ENCODE measurements at places on chromosomes 13 and 19. TPM values are rescaled to one million over a fixed set of nuclear protein-coding genes. Genes with fewer than 3 reads are reported as not detected.
A peak's percentile ranks its signal among the peaks of the same experiment; 100 is the strongest.

Gene ZNF850
- total RNA-seq, result 2.9 TPM

Gene SLC1A6
- not detected for total RNA-seq

Gene C19orf67
- total RNA-seq, result not detected

Gene MYH14
- total RNA-seq, result 268 TPM

Gene TBXA2R
- total RNA-seq, result 1.1 TPM

DNA sequence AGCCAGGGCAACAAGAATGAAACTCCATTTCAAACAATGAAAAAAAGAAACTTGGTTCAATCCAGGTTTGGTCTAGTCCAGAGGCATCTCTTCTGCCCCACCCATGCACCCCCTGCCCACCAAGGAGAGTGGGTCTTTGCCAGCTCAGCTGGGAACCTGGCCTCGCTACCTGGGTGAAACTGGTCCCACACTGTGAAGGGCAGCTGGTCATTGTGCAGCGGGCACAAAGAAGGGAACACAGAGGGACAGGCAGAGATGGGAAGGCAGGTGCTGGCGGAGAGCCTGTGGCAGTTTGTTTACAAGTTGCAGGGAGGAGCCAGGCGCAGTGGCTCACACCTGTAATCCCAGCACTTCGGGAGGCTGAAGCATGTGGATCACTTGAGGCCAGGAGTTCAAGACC, 50.2 kb downstream of the CPAMD8 start:
- no peak for DNase-seq

DNA sequence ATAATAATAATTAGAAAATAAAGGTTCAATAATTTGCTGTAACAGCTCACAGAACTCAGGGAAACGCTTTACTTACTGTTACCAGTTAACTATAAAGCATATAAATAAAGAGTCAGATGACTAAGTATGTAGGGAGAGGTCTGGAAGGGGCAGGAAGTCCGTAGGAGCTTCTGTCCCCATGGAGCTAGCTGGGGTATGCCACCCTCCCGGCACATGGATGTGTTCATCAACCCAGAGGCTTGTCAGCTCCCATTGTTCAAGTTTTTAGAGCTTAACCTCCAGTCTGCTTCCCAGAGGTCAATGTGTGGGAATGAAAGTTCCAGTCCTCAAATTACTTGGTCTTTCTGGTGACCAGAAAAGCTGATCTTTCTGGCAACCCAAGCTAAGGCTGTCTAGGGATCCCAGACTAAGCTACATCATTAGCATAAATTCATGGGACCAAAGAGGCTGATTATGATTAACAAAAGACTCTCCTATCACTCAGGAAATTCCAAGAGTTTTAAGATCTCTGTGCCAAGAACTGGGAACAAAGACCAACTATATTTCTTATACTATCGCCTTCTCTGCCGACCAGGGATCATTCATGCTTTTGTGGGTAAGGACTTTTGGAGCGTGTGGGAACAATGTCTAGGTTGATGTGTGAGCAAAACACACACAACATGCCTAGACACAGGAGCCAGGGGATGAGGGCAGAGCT, 31.7 kb upstream of the ZNF507 start:
- no peak for DNase-seq

DNA sequence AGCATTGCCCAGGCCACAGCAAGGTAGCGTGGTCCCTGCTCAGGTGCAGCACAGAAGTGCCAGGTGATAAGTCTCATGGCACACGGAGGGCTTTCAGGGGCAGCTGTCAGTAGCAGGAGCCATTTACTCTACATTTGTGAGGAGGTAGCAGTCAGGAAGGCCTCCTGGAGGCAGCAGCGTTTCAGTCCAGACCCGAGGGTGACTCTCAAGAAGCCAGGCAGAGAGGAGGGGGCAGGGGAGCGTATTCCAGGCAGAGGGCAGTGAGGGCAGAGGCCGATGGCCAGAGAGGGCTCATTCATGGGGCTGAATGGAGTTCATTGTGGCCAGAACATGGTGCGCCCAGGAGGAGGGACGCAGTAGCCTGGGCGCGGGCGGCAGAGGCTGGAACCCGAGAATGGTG, 8.9 kb downstream of the PIAS4 start:
- no peak for DNase-seq

- no peak for DNase-seq
Measured at GRCh38 chr13:110228936-110229904, 77.7 kb downstream of the COL4A1 start.

DNA sequence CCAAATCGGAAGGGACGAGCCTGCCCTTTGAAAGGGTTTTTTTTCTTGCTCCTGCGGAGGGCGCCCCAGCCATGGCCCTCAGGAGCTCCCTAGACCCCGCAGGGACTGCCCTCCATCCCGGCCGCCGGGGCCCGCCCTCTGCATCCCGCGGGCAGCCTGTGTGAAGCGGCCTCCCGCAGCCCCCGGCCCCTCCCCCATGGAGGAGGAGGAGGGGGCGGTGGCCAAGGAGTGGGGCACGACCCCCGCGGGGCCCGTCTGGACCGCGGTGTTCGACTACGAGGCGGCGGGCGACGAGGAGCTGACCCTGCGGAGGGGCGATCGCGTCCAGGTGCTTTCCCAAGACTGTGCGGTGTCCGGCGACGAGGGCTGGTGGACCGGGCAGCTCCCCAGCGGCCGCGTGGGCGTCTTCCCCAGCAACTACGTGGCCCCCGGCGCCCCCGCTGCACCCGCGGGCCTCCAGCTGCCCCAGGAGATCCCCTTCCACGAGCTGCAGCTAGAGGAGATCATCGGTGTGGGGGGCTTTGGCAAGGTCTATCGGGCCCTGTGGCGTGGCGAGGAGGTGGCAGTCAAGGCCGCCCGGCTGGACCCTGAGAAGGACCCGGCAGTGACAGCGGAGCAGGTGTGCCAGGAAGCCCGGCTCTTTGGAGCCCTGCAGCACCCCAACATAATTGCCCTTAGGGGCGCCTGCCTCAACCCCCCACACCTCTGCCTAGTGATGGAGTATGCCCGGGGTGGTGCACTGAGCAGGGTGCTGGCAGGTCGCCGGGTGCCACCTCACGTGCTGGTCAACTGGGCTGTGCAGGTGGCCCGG, 815 bp downstream of the MAP3K10 start:
- DNase-seq, result peak; percentile 63

- DNase-seq, result no peak
Measured at GRCh38 chr13:94268661-94269060, 210.8 kb downstream of the DCT start.

- DNase-seq, result no peak
Measured at GRCh38 chr13:106352850-106353249, 182.6 kb downstream of the EFNB2 start.

DNA sequence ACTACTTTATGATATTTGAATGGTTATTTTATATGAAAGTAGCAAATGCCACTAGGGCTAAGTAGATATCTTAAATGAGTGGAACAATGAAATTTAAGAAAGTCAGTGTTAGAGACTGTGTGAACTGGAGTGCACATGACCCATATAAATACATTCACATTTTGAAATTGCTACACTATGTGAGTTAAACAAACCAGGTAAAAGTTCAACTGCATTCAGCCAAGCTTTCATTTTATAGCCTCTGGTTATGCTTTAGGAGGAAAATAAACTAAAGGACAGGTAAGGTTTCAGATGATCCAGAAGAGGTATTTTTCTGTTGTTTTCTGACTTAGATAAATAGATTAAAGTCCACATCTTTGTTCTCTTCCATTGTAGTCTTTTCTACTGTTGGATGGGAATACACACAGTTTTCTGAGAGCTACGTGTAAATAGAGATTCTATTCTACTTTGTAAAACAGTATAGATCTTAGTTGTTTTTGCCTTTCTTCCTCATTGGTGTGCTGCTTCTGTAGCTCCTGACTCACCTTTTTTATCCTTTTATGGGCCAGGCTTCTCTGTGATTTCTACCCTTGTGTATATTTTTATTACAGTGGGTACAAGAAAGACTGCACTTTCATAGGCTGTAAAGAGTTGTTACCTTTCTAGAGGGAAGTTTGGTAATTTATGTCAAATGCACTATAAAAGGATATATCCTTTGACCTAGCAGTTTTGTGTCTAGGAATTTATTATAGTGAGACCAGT, 54.6 kb upstream of the KCTD4 start:
- DNase-seq, result peak; percentile 43

DNA sequence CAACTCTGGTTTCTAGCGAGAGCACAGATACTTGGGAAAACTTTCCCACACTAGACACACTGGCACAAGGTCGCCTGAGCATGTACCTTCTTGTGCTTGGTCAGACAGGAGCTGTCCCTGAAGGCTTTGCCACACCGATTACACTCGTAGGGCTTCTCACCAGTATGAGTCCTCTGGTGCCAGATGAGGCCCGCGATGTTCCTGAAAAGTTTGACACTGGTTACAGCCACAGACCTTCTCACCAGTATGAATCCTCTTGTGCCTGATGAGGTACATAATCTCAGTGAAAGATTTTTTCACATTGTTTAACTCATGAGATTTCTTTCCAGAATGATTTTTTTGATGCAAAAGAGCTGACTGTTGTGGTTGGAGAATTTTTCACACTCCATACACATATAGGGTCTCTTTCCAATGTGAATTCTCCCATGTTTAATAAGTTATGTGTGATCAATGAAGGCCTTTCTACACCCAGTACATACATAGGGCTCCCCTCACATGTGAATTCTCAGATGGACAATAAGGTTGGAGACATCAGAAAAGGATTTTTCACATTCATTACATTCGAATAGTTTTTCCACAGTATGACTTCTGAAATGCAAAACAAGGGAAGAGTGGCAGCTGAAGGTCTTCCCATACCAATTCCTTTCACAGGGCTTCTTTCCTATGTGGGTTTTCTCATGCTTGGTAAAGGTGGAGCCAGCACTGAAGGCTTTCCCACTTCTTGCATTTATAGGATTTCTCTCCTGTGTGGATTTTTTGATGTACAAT, 9.9 kb upstream of the ZSCAN18 start:
- DNase-seq, result no peak

- no peak for DNase-seq
Measured at GRCh38 chr13:25037057-25037813, 58.7 kb upstream of the PABPC3 start.
